RPMI8226 (cell line): ENCODE measurements at places on chromosomes 12 and 14.
A peak's percentile ranks its signal among the peaks of the same experiment; 100 is the strongest.

GRCh38 chr12:111174251-111174960 lies 194.5 kb downstream of the PHETA1 start:
- DNase-seq, result no peak

DNA sequence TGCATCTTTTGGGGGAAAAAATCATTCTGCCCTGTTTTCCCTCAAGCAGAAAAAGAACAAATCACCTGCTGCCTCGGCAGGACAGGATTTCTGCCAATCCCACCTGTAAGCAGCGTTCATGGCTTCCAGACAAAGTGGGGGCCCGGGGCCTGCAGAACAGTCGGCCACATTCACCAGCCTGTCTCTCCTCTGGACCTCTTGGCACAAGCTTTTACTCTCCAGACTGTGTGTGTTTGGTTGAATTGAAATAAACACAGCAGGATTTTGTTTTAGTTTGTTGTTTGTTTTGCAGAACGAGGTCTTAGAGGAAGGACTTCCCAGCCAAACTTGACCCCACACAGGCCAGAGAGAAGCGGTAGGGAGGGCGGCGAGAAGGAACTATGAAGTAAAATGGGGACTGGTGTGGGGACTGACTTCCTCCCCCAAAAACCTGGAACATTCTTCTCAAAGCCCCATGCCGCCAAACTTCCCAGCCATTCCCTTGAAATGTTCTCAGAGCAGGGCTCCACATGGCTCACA lies 41.7 kb upstream of the FOS start:
- DNase-seq, result no peak

- no peak for DNase-seq
Observed at GRCh38 chr12:70288817-70289216, 45.6 kb downstream of the CNOT2 start.

DNA sequence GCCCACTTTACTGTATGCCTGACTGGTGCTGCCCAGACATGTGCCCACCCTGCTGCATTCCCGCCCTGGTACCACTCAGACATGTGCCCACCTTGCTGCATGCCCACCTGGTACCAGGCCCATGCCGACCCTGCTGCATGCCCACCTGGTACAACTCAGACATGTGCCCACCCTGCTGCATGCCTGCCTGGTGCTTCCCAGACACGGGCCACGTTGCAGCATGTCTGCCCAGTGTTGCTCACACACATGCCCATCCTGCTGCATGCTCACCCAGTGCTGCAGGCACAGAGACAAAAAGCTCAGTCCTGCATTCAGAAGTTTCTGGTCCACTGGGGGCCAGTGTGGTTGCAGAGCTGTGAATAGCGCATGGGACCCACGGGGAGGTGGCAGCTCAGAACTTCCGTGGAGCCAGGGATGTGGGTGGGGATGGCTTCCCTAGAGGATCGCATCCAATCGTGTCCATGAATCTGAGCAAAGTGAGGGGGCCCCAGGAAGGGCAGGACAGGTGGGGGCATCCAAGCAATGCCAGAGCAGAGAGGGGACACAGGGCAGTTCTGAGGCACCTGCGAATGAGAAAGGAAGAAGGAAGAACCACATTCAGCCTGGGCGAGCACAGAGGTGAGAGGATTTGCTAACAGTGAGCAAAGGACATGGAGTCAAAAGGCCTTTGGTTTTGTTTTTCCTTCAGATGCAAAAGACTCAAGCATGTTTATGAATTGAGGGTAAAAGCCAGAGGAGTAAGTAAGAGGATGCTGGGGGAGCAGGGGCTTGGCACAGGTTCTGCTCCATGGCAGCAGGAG lies 175.9 kb upstream of the C14orf180 start:
- no peak for DNase-seq

- no peak for DNase-seq
Observed at GRCh38 chr12:13311551-13311950, 115.0 kb downstream of the EMP1 start.

DNA sequence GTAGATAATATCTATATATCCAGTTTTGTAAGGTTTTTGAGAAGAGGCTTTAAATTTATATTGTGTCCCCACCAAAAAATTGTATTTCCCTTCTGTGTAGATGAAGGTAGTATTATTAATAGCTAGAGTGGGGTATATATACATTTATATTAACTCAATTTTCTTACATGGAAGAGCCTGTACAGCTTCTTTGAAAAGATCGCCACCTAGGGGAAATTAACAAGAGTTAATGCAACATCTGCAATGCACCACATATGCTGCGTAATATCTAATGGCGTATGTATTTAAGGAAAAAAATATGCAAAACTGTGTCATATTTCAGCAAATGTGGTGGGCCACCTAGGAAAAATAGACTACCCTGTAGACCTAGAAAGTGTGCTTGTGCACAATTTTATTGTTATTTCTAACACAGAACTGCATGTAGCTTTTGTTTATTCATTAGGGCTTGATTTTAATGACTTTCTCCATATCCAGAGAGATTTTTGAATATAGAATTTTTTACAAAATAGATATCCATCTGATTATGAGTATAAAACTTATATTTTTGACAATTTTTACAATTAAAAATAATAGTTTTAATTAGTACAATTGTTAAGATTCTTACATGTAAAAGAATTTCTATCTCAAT lies 14.0 kb downstream of the CCER1 start:
- DNase-seq, result peak; percentile 32

GRCh38 chr12:51886021-51886710 lies 1.7 kb upstream of the ANKRD33 start:
- DNase-seq, result peak; percentile 62

- no peak for DNase-seq
Observed at GRCh38 chr12:16785953-16786352, 180.0 kb upstream of the LMO3 start.

- DNase-seq, result no peak
Observed at GRCh38 chr14:74898694-74899093, 17.0 kb downstream of the DLST start.

DNA sequence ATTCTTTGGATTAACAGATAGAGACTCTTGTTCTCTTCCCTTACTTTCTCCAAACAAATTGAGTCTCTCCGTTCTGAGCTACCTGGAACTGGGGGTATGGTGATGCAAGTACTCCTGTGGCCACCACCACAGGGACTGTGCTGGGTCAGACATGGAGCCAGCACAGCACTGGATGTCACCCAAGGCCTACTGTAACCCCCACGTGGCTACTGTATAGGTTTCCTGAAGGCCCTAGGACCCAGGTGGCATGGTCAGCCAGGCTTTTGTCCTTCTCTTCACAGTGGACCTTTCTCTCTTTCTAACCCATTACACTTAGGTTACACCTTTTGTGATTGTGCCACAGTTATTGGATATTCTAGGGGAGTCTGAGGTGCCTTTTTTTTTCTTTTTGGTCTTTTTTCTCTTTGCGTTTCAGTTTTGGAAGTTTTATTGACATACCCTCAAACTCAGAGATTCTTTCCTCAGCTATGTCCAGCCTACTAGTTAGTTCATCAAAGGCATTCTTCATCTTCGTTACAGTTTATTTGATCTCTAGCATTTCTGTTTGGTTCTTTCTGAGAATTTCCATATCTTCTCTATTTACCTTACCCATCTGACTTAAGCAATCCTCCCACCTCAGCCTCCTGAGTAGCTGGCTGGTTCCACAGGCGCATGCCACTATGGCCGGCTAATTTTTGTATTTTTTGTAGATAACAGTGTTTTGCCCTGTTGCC lies 6.0 kb upstream of the KLHDC2 start:
- DNase-seq, result no peak

GRCh38 chr12:51913071-51914033 lies 6.0 kb downstream of the ACVRL1 start:
- DNase-seq, result no peak

DNA sequence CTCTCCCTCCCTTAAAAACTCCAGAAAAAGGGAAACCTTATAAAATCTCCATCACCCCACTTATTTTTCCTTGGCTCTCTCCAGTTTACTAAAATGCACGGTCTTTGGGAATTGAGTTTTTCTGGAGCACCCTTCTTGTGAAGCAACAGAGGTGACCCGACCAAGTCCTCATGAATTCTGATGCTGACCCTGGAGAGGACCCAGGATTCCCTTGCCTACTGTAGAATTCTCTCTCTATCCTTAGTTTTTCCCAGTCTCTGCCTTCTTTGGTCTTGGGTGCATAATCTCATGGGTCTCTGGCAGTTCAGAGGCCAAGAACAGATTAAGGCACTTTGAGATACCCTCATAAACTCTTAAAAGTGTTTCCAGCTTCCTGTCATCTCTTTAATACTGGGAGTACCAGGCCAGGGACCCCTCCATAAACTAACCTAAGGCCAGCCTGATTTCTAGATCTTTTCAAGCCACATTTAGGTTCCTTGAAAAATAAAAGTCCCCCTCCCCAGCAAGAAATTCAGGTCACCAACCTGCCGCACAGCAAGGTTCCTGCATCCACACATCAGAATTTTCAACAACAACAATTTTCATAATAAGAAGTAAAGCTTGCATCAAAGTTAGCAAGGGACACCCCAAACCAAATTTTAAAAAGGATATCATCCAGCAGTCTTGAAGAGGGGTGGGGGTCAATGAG lies 5.1 kb upstream of the HOXC4 start:
- no peak for DNase-seq

DNA sequence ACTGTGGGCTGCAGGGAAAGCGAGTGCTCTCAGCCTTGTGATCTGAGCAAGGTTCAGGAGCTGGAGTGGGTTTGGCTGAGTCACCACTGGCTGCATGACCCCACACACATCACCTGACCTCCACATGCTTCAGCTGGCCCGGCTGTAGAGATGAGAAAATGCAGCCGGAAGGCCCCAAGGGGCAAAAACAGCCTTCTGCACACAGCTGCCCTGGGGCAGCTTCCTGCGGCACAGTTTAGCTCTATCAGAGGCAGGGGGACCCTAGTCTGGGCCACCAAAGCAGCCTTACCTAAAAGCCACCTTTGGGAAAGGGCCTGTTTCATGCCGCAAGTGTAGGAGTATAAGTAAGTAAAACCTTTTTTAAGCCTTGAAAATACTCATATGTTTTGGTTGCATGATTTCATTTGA lies 123.3 kb downstream of the SSPN start:
- DNase-seq, result peak; percentile 41

DNA sequence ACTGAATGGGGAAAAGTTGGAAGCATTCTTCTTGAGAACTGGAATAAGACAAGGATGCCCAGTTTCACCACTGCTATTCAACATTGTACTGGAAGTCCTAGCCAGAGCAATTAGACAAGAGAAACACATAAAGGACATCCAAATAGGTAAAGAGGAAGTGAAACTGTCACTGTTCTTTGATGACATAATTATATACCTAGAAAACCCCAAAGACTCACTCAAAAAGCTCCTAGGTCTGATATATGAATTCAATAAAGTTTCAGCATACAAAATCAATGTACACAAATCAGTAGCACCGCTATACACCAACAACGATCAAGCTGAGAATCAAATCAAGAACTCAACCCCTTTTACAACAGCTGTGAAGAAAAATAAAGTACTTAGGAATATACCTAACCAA lies 157.3 kb upstream of the DDHD1 start:
- DNase-seq, result peak; percentile 3

DNA sequence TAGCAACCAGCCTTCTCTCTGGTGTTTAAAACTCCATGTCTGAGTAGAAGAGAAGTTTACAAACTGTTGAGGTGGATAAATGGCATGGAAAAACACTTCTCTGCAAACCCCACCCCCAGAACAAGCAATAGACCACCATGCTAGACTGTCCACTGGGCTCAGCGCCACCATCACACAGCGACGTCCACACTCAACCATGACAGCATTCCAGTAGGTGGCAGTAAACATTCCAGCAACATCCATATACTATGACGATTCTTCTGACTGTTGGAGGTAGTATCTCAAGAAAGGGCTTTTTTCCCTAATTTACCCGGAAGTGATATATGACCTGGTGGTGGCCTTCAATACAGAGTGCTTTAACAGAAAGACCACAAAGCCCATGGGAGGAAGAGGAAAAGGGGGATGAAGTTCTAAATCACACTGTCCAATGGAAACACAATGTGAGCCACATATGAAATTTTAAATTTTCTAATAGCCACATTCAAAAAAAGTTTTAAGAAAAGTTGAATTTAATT lies 152.2 kb downstream of the SLC15A4 start:
- DNase-seq, result no peak

GRCh38 chr14:64688031-64688430 lies 16.2 kb upstream of the PLEKHG3 start:
- no peak for DNase-seq

DNA sequence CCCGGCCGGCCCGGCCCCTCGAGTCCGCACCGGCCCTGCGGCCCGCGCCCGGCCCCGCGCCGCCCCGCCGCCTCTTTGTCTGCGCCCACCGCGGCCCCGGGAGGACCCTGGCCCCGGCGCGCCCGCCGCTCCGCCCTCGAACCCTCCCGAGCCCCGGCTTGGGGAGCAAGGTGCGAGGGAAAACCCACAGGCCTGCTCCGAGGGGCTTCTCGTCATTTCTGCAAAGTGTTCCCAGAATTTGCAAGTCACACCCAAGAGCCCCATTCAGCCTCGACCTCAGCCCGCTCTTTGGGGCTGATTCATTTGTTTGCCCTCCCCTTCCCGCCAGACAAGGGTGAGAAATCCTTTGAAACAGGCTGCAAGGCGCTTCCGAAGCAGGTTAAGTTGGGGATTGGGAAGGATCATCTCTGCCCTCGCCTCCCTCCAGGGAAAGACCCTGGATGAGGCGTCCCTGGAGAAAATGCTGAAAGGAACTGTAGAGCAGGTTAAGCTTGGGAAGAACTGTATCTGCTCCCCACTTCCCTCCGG lies 325 bp upstream of the CLIP1 start:
- peak; percentile 26 for DNase-seq

GRCh38 chr12:77941401-77941800 lies 110.7 kb downstream of the NAV3 start:
- DNase-seq, result no peak
